Uterus (tissue), 4 donors: ENCODE measurements at places on chromosomes 5 and 9.

- DNase-seq: no peak
These were observed 12.2 kb upstream of the RNU6ATAC start for GRCh38 chr9:134176599-134176968.

GRCh38 chr5:71697967-71698366 lies 21.1 kb upstream of the CARTPT start:
- DNase-seq: no peak

GRCh38 chr9:121768416-121769015 lies 117.1 kb downstream of the DAB2IP start:
- no peak for DNase-seq

DNA sequence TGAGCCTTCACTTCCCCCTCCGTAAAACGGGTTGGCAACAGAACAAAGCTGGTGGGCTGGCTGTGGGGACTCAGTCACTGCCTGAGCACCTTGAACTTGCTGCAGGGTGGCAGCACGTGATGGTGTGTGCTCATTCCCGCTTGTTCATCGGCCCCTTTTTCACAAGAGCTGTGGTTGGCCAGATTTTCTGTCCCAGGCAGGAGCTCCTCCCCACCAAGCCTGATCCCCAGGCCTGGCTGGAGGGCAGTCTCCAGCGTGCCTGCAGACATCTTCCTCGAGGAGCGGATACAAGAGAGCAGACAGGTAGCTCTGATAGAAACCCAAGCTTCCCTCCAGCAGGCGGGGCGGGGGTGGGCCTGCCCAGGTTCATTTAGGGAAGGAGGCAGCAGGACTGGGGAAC lies 61.9 kb upstream of the ORM1 start:
- no peak for DNase-seq

DNA sequence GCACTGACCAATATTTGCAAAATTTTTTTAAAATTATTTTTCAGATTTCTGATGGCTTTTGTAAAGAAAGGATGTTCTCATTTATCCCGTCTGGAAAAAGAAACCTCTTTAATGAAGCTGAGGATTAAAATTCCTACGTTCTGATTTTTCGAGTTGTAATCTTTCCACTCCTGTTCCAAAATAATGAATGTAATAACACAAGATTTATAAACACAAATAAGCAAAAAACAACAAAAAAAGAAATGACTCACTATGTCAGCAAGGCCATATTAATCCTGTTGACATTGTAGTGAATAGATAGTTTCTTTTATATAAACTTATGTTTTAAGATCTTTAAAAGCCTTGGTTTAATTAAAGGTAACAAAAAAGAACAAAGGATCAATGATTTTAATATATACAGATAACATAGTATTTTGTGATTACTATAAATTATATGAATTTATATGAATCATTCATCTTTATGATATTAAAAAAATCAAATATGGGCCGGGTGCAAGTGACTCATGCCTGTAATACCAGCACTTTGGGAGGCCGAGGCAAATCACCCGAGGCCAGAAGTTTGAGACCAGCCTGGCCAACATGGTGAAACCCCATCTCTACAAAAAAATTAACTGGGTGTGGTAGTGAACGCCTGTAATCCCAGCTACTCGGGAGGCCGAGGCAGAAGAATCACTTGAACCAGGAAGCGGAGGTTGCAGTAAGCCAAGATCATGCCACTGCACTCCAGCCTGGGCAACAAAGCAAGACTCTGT lies 336.6 kb upstream of the DAB2 start:
- DNase-seq: no peak

DNA sequence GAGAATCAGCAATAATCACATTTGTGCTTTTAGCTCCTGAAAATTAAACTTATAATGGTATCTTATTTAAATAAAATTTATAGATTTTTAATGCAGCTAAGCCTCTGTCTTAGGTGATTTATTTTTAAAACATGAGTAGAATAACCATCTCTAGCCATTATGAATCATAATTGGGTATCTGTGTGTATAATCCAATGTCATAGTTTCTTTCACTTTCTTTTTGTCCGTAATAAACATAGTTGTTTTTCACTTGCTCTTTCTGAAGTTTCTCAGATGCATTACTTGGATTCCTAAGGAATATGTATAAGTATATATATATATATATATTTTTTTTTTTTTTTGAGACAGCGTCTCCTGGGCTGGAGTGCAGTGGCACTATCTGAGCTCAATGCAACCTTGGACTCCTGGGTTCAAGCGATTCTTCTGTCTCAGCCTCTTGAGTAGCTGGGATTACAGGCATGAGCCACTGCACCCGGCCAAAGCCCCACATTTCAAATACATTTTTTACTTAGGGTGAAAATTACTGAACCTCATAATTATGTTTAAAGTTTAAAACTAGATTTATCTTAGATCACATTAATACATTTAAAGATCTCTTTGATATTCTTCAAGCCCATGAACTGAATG lies 377.1 kb downstream of the PRDM9 start:
- no peak for DNase-seq

- no peak for DNase-seq
These were observed 53.2 kb downstream of the USP20 start for GRCh38 chr9:129888293-129889121.

DNA sequence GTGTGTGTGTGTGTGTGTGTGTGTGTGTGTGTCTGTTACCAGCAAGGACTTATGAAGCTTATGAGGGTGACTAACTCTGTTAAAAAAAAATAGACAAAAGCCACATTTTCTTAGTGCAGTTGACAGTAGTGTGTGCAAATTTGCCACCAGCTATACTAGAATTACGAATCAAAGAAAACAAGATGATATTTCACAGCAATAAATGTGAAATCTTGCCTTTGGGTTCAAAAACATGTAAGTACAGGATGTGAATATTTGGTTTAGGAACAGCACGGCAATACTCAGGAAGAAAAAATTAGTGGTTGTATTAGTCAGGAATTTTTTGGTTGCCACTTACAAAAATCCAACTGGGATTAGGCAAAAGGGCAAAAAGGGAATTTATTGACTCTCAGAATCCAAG lies 117.4 kb downstream of the NPR3 start:
- no peak for DNase-seq

DNA sequence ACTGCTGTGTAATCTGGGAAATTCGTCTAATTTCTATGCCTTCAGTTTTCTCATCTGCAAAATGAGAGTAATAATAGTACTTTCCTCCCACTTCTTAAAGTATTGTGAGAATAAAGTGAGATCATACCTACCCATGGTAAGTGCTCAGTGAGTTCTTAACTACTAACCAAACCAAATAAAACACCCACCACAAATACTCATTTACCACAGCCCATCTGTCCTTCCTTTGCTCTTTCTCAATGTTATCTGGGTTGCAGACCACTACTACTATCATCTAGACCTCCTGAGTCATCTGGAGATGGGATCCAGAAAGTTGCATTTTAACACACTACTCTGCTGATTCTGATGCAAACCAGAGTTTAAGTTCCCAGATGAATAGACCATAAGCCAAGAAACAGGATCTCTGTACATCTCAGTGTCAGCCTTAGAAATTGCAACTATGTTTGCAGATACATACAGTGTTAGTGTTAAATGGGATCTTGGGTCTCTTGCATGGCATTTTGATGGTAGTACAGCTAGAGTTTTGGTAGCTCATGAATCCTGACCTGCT lies 105.4 kb upstream of the ATP10B start:
- DNase-seq: no peak

- DNase-seq: no peak
These were observed 595.6 kb downstream of the RAB3C start for GRCh38 chr5:59178482-59178881.

DNA sequence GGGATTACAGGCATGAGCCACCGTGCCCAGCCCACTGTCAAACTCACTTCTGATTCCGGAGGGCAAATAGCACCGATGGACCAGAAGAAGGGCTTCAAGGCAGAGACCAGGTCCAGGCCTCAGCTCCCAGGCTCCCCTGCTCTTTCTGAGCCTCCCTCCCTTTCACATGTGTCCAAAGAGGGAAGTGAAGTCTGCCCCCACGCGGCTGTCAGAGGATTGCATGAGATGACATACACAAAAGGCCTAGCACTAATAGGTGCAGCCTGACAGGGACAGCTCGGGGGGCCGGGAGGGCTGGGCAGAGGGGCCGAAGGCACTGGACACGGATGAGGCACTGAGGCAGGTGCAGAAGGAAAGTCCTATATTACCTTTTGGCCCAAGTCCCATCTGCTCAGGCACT lies 16.1 kb downstream of the FBP1 start:
- DNase-seq: no peak

GRCh38 chr9:69532396-69532795 lies 139.8 kb downstream of the APBA1 start:
- DNase-seq: no peak

- no peak for DNase-seq
These were observed 79.6 kb upstream of the SLC25A51 start for GRCh38 chr9:37983381-37984067.

GRCh38 chr5:136308212-136308795 lies 57.0 kb downstream of the TRPC7 start:
- no peak for DNase-seq

GRCh38 chr5:33888587-33888986 lies 3.2 kb downstream of the ADAMTS12 start:
- DNase-seq: no peak

GRCh38 chr5:95878417-95879323 lies 56.1 kb upstream of the GLRX start:
- no peak for DNase-seq

- DNase-seq: no peak
These were observed 130.4 kb downstream of the CRB2 start for GRCh38 chr9:123486431-123486830.

- DNase-seq: no peak
These were observed 2.1 kb downstream of the RXRA start for GRCh38 chr9:134328341-134328840.

- DNase-seq: no peak
These were observed 167.7 kb upstream of the MRPS30 start for GRCh38 chr5:44640945-44641456.

DNA sequence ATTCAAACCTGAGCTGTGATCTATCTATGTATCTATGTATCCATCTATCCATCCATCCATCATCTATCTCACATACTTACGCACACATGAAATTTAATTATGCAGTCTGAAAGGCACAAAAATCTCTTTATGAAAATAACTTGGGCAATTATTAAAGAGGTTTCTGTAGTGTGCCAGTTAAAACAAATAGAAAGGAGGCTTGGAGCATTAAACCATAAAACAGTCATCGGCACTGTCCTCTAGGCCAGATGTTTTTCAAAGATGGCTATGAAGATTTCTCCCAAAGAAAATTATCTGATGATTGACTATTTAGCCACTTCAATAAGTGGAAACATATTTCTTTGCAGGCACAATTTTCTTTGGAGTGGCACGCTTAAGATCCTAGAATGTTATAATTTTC lies 392.5 kb upstream of the RPS23 start:
- DNase-seq: no peak

DNA sequence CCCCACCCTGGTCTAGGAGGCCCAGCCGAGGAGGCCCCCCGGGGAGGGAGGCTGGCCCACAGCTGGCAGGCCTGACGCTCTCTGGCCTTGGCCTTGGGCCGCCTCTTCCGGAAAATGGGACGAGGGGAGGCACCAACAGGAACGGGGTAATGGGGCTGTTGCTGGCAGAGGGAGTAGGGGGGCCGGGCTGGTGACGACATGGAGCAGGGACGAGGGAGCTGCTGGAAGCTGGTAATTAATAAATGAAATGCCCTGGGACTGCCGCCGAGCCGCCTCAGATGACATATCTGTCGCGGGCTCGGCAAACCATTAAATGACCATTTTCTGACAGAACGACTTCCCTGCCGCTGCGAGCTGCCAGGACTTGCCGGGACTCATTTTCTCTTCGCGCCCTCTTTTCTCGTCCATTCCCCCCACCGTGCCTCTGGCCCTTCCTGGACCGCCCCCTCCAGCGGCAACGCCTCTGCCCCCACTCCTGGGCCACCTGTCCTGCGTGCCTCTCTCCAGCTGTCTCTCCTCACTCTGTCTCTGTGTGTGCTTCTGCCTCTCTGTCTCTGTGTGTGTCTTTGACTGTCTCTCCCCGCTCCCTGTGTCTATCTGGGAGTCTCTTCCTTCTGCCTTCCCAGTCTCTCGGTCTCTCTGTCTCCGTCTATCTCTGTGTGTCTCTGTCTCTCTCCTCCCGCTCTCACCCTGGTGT lies 215.7 kb downstream of the PAX5 start:
- no peak for DNase-seq

DNA sequence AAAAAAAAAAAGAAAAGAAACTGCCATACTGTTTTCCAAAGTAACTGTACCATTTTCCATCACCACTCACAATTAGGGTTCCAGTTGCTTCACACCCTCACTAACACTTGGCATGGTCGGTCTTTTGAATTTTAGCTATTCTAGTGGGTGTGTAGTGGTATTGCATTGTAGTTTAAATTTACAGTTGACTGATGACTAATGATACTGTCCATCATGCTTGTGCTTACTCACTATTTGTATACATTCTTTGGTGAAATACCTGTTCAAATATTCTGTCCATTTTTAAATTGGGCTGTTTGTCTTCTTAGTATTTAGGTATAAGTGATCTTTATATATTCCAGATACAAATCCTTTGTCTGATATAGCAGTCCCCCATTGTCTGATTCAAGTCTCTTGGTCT lies 36.2 kb upstream of the ZNF169 start:
- no peak for DNase-seq

- no peak for DNase-seq
These were observed 2.5 kb downstream of the IRX2 start for GRCh38 chr5:2748861-2749513.
